ENCODE measurements at places on chromosomes 7 and 10.

DNA sequence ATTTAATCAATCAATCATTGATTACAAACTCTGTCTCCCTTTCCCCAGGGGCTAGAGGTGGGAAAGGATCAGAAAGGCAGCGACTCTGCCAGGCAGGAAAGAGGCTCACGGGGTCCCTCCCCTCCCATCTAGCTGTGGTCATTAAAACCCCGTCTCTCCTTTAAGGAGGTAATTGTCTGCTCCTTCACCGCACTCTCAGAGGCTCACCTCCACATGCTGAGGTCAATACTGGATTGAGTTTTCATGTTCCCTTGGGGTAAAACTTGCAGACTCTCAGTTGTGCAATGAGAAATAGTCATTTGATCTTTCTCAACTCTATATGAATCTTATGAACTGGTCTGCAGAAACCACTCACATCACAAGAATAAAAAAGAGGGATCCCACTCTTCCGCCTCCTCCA, 368.8 kb downstream of the ADRA2A start:
- no peak for DNase-seq

GRCh38 chr7:94368371-94368791, 26.3 kb upstream of the COL1A2 start:
- DNase-seq: no peak

DNA sequence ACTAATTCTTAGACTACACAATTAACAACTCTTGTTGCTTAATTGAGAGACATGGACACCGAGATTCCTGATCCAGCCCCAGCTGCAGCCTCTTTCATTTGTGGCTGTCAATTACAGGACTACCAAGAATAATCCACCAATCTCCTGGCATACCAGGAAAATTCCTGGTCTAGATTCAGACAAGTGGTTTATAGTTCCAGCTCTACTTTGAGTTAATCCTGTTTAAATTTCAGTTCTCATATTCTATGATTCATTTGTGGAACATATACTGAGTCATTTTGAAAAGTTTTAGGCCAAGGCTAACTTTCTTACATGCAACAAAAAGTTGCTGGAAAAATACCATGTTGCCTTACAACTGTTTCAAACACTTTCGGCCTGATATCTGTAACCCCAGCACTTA, 253.5 kb downstream of the MAGI2 start:
- no peak for DNase-seq

DNA sequence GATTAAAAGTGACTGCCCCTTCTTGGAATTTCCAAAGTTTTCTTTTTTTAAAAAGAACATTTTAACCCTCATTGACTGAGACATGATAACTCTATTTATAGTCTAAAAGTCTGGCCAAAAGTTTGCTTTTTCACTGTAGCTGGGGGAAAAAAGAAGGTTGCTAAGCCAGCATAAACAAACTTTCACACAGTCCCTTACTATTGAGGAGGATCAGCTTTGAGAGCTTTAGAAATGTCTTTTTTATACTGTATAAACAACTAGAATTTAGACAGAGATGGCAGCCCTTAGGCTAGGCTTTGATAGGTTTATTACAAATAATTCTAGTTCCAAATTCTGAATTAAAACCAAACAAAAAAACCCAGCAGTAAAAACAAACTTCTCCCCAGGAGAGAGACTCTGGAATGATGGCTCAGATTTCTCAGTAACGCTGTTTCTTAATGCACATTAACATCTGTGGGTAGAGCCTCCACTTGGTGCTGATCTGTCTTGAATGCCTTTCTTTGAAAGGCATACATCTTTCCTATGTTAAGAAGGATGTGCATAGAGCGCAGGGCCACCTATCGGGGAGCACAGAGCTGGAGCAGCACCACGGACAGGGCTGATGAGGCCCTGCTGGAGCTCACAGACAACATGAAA, 100.9 kb upstream of the PDLIM1 start:
- DNase-seq: no peak

DNA sequence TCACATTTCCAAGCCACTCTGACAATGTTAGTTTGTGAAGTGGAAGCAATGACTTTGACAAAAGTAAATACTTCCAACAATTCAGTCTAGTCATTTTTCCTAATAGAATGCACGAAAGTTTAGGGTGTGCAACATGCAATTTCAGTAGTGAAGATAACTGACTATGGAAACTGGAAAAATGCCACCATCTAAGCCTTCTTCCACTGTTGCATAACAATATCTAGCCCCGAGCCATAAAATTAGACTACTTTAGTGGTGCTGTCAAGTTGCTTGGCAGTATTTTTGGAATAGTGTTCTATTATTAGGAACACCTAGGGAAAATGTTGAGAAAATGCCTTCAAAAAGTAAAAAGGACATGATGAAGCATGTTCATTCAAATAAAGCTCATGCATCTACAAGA, 17.9 kb downstream of the SEMA3A start:
- no peak for DNase-seq

DNA sequence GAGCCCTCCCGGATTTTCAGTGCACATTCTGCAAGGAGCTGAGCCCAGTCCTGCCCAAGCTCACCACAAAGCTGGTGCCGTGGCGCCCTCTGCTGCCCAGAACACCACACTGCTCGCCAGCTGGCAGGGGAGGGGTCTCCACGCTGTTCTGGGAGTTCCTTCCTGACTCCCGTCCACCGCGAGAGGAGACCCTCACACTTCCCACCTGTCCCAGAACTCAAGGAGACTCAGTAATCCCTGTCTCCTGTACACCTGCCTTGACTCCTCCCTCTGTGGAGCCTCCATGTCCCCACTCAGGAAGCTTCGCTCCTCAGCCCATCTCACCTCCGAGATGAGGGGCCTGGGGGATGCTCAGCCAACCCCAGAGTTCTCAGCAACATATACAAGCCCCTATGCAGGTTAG, 11.3 kb downstream of the C10orf105 start:
- DNase-seq: no peak

- no peak for DNase-seq
Measured at GRCh38 chr10:115969591-115969990, 303.4 kb downstream of the GFRA1 start.

DNA sequence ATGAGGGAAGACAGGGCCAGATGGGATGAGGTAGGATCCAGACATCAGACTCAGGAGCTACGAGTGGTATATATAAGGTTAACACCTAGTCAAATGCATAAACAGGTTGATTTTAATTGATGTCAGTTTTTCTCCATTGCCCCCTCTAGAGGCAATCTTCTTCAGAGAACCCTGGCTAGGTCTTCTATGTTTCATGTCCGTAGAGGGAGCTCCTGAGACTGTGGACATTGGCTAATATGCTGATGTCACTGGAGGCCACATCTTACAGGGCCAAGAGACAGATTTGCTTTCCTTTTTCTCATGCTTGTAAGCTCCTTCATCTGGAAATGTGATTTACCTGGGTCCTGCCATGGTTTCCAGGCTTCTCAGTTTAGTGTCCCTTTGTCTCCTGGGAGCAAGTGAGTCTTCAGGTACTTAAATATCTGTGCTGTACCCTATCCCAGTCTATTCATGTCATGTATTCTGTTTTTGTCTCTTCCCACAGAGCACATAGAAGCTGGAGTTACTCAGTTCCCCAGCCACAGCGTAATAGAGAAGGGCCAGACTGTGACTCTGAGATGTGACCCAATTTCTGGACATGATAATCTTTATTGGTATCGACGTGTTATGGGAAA, 161.6 kb upstream of the PRSS1 start:
- no peak for DNase-seq

DNA sequence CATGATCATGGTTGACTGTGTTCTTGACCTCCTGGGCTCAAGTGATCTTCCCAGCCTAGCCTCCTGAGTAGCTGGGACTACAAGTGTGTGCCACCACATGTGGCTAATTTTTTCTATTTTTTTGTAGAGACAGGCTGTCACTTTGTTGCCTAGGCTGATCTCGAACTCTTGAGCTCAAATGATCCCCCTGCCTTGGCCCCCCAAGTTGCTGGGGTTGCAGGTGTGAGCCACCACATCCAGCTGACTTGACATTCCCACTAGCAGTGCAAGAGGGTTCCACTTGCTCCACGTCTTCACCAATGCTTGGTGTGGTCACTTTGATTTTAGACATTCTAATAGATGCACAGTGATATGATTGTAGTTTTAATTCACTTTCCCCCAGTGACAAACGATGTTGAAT, 25.1 kb downstream of the CYP26A1 start:
- DNase-seq: no peak

DNA sequence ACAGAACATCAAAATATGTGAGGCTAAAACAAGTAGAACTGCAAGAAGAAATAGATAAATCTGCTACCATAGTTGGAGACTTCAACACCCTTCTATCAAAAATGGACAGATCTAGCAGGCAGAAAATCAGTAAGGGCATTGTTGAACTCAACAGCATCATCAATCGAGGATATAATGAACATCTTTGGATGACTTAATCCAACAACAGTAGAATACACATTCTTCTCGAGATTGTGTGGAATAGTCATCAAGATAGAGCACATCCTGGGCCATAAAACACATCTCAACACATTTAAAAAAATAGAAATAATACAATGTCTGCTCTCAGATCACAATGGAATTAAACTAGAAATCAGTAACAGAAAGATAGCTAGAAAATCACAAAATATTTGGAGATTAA, 9.9 kb downstream of the IGFBP1 start:
- DNase-seq: no peak

GRCh38 chr10:92538231-92538958, 35.5 kb downstream of the IDE start:
- DNase-seq: no peak

DNA sequence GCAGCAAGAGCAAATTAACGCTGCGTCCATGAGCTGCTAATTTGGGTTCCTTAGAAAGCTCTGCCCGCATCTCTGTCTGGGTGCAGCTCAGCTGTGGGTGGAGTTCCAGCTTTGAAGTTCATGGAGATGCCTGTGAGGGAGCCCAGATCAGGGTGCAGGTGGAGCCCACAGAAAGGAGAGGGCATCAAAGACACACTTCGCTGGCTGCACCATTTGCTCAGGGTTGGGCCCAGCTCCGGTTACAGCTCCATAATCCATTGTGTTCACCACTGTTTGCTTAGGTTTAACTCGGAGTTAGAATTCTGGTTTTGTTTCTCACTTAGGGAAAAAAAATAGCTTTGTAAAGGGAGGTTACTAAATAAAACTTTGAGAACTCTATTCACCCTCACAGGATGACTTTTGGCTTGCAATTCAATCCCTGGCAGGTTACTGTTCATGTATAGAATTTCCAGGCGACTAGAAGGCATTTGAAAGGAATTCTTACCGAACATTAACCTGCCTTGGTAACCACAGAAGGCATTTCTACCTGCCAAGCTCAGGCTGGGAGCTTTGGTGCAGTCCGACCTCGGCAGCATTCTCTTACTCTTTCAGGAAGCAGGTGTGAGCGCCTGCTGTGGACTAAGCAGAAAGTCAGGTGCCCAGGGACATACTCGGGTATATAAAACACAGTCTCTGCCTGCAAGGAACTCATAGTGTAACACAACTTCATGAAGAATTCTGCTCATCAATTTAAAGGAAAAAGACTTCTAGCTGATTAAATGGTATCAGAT, 179.5 kb upstream of the RNF32 start:
- DNase-seq: no peak

- no peak for DNase-seq
Measured at GRCh38 chr10:107103174-107104025, 61.1 kb downstream of the SORCS1 start.

GRCh38 chr10:80894311-80894791, 356.6 kb downstream of the SH2D4B start:
- DNase-seq: no peak

DNA sequence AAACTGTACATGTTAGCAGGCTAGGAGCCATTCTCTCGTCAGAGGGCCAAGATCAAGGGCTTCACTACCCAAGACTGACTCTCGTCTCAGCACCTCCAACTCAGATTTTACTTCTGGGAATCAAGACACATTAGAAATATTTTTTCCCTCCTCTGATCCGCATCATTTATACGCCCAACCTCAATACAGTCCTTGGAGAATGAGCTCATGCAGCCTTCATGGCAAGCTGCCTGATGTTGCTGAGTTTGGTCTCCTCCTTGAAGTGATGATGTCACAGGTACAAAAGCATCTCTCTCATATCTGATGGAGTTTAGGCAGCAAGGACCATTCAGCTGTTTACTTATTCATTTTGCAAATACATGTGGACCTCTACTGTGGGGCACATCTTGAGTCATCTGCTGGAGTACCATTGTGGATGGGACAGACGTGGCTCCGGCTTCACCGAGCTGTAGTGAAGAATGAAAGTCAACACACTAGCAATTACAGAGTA, 114.0 kb downstream of the BMPER start:
- DNase-seq: no peak

GRCh38 chr10:60348982-60349381, 40.7 kb downstream of the ANK3 start:
- no peak for DNase-seq

GRCh38 chr10:117164592-117165537, 26.8 kb upstream of the VAX1 start:
- no peak for DNase-seq

DNA sequence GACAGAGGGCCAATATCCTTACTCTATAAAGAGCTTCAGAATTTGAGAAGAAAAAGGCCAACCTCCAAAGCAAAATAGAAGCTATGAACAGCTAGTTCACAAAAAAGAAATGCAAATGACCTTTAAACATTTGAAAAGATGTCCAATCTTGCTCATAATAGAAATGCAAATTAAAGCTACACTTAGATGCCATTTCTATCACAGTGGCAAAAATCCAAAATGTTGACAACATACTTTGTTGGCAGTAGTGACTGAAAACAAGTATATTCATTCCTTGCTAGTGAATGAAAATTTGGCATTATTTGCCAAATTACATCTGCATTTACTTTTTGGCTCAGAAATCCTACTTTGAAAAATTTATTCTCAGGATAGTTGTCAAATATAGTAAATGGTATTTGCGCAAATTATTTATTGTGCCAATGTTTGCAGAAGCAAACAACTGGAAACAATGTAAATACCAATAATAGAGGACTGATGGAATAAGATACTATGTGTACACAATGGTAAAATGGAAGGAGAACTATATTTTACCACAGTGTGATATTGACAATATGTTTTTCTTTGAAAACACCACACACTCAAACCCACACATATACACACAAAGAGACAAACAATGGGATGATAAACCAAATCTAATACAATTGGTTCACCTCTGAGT, 9.4 kb downstream of the TMEM106B start:
- DNase-seq: no peak

DNA sequence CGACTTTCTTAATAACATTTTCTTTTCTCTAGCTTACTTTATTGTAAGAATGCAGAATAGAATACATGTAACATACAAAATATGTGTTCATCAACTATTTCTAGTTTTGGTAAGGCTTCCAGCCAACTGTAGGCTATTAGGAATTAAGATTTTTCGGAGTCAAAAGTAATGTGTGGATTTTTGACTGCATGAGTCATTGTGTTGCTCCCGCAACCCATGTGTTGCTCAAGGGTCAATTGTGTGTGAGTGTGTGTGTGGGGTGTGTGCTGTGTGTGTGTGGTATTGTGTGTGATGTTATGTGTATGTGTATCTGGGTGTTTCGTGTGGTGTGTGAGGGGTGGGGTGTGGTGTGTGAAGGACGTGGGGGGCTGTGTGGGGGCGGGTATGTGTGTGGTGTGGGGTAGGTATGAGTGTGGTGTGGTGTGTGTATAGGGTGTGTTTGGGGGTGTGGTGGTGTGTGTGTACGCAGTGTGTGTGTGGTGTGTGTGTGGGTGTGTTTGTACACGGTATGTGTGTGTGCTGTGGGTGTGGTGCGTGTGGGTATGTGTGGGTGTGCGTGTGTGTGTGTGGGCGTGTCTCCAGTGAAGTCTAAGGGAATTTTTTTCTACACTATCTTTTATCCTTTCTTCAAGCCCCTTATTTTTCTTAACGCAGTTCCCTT, 60.5 kb downstream of the RSU1 start:
- DNase-seq: no peak

GRCh38 chr10:3946234-3947229, 161.5 kb upstream of the KLF6 start:
- DNase-seq: no peak
